ENCODE measurements at places on chromosomes 2 and 18. TPM values are rescaled to one million over a fixed set of nuclear protein-coding genes. Genes with fewer than 3 reads are reported as not detected.
A peak's percentile ranks its signal among the peaks of the same experiment; 100 is the strongest.

- DNase-seq = no peak
- peaks cover 9% of the 10 kb centered on the region for H3K36me3 ChIP-seq
- no peaks in the 10 kb centered on the region for H3K27me3 ChIP-seq
Measured at GRCh38 chr2:69499966-69500365, 62.7 kb upstream of the NFU1 start.

- H3K4me1 ChIP-seq = no peaks in the 10 kb centered on the region
- no peak for DNase-seq
- no peak overlapping the region for H3K4me3 ChIP-seq
- H3K27ac ChIP-seq = no peak overlapping the region
- no peaks in the 10 kb centered on the region for H3K36me3 ChIP-seq
Measured at GRCh38 chr2:222179592-222179991, 119.2 kb downstream of the PAX3 start.

GRCh38 chr2:185978634-185979407 is 240.2 kb downstream of the FSIP2 start:
- no peaks in the 10 kb centered on the region for H3K36me3 ChIP-seq
- H3K4me1 ChIP-seq = no peaks in the 10 kb centered on the region
- H3K27me3 ChIP-seq = no peaks in the 10 kb centered on the region
- no peak overlapping the region for H3K27ac ChIP-seq
- DNase-seq = no peak

DNA sequence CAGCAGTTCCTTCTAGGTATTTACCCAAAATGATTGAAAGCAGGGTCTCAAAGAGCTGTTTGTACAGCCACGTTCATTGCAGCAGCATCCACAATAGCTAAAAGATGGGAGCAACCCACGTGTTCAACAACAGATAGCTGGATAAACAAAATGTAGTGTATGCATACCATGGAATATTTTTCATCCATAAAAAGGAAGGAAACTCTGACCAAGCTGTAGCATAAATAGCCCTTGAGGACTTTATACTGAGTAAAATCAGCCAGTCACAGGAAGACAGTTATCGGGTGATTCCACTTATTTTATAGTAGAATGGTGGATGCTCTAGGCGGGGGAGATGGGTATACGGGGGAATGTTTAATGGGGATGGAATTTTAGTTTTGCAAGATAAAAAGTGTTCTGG is 7.5 kb downstream of the TRAPPC12 start:
- DNase-seq = no peak
- no peaks in the 10 kb centered on the region for H3K27me3 ChIP-seq
- H3K4me1 ChIP-seq = no peaks in the 10 kb centered on the region
- no peak overlapping the region for H3K4me3 ChIP-seq

Gene ACOXL
- not detected for total RNA-seq

- no peaks in the 10 kb centered on the region for H3K36me3 ChIP-seq
- H3K4me3 ChIP-seq = no peak overlapping the region
- H3K4me1 ChIP-seq = peaks cover 12% of the 10 kb centered on the region
Measured at GRCh38 chr2:172252154-172252553, 149.5 kb upstream of the DLX2 start.

Gene REG3A
- total RNA-seq = not detected

DNA sequence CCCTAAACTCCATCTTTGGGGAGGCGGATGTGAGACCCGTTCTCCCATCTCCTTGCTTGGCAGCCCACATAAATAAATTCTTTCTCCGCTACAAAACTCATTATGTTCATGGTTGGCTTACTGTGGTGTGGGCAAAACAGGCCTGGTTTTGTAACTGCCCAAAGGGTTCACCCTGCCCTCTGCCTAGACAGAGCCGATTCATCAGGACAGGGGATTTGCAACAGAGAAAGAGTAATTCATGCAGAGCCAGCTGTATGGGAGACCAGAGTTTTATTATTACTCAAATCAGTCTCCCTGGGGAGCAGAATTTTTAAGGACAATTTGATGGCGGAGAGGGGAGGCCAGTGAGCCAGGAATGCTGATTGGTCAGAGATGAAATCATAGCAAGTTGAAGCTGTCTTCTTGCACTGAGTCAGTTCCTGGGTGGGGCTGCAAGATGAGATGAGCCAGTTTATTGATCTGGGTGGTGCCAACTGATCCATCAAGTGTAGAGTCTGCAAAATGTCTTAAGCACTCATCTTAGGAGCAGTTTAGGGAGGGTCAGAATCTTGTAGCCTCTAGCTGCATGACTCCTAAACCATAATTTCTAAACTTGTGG is 8.4 kb upstream of the RNF125 start:
- DNase-seq = no peak
- no peak overlapping the region for H3K4me3 ChIP-seq
- no peaks in the 10 kb centered on the region for H3K4me1 ChIP-seq
- H3K36me3 ChIP-seq = no peaks in the 10 kb centered on the region

Gene RMND5A
- 90.7 TPM for total RNA-seq

DNA sequence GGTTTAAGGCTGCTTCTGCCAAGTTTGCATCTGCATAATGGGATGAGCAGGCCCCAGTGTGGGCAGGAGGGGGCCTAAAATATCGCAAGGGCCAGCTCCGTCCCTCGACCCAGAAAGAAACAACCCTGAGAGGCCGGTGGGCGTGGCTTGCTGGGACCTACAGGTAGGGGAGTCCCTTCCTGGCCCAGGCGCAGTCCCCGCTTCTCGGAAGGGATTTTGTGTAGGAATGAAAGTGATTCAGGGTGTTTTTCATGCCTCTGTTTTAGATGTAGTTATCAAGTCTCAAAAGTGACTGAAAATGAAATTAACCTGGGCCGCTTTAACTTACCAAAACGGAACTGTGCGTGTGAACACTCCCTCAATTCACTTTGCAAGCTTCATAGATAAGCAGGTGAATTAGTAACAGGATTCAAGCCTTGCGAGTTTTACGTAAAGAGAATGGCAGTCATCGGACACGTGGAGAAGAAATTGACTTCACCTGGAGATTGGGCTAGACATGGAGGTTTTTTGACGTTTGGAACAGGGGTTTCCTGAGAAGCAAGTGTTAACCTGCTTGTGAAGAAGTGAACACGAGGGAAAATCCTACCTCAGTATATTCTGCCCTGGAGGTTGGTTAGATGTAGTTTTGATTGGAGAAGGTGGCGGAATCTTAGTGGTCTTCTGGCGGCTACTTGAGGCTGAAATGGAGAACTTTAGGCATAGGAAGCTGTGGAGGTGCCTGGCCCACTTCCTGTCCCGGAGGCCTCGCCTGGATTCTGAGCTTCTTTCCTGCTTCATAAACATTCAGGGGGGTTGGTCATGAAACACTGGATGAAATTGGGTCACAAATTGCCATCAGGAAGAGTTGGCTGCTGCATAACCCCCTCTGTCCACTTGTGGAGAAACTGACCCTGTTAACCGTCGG is 1.7 kb downstream of the NCK2 start:
- no peaks in the 10 kb centered on the region for H3K27me3 ChIP-seq
- H3K27ac ChIP-seq = peak overlapping the region; percentile 91

DNA sequence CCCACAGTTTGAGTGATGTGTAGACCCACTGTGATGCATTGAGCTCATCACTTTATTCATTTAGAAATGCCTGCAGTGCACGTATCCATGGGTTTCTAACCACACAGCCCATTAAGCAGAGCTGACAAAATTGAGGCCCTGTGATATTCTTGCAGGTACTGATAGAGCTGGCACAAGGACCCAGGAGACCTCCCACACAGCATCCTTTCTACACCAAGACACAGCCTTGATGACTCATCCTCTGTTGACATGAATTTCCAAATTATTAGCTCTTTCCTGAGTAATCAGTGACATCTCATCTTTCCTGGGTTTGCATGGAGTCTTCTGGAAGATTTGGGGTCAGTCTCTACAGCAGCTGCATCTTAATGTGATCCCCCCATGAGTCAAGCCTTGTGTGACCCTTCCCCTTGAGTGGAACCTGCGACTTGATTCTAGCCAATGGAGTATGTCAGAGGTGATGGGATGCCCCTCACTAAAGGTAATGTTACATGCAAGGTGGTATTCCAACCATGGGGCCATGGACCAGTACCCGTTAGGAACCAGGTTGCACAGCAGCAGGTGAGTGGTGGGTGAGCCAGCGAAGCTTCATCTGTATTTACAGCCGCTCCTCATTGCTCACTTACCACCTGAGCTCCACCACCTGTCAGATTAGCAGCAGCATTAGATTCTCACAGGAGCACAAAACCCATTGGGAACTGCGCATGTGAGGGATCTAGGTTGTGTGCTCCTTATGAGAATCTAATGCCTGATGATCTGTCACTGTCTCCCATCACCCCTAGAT is 181.1 kb upstream of the ARL4C start:
- H3K27ac ChIP-seq = no peak overlapping the region
- no peaks in the 10 kb centered on the region for H3K36me3 ChIP-seq
- H3K4me3 ChIP-seq = no peak overlapping the region
- no peak for DNase-seq

- DNase-seq = no peak
- H3K4me3 ChIP-seq = no peak overlapping the region
- peaks cover 28% of the 10 kb centered on the region for H3K4me1 ChIP-seq
- peaks cover 56% of the 10 kb centered on the region for H3K36me3 ChIP-seq
Measured at GRCh38 chr2:68824831-68825230, 46.4 kb downstream of the BMP10 start.

Gene PAX8
- 1.7 TPM for total RNA-seq

Measured in heart left ventricle (tissue), 16 donors.